Stimulated activated CD4-positive, alpha-beta T cell treated with anti-CD3 and anti-CD28 coated beads, Interleukin-2, amount 100 ng/mL, for 4 hours (primary cell): ENCODE measurements at places on chromosomes 7 and 10.

GRCh38 chr10:56881218-56881617, 520.2 kb upstream of the ZWINT start:
- DNase-seq, result no peak

DNA sequence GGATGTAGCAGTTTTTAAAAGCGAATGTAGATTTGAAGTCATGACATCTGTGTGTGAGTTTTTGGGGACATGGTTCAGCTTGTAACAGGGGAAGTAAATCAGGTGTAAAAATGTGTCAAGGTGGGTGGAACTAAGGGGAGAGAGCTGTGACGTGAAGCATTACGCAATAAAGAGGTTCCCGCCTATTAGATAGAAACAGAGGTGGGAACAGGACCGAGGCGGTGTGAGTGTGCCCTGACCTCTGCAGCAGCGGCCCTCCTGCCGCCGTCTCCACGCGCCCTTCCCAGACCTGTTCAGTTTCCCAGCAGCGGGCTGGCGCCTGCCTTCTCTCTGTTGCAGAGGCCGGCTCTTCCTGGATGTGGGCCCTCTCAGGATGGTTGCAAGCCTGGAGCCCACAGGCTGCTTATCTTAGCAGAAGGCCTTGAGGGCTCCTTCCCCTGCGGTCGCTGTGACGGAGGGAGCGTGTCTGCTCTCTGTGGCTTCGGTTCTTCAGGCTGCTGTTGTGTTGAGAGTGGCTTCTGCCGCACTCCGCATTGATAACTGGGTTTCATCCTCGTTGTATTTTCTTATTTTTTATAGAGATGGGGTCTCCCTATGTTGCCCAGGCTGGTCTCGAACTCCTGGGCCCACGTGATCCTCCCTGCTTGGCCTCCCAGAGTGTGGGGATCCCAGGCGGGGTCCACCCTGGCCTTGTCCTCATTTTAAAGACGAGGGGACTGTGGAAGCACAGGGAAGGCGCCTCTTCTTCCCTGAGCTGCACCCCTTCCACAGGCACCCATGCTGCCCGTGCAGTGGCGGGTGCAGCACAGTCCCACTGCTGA, 65.0 kb downstream of the DNAJB6 start:
- no peak for DNase-seq

GRCh38 chr10:19947656-19948055, 131.4 kb downstream of the PLXDC2 start:
- DNase-seq, result no peak

GRCh38 chr10:14593806-14594205, 180.9 kb downstream of the FAM107B start:
- DNase-seq, result no peak

DNA sequence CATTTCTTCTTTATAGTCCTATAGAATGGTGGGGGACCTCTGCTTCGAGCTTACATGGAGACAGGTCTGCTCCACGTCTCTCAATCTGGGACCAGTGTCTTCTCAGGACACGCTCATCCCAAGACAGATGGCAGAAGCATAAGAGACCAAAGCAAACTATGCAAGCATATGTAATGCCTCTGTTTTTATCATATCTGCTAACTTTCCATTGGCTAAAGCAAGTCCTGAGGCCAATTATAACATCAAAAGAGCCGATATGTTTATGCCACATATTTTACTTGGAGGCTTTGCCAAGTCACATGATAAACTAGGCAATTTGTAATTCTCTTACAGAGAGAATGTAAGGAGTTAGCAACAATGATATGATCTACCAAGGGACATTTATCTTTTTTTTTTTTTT, 102.6 kb upstream of the NRBF2 start:
- no peak for DNase-seq

DNA sequence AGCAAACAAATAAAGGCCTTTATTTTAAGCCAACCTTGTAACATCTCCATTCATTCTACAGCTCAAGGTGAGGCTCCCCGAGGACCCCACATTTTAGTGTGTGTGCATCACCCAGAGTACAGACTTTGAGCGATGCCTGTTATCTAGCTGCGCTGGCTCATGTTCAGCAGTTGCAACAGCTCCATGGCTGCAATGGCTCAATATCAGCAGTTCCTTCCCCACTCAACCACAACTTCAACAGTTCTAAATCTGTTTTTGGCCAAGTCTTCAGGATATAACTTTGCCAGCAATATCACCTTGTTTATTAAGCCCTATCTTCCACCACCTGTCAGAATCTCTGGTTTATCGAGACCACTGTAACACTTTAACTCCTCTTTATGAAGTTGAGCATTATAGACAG, 95.8 kb downstream of the WNT2 start:
- DNase-seq, result no peak
